Fibroblast of the conjunctiva (primary cell): ENCODE measurements at places on chromosomes 3 and 15.

DNA sequence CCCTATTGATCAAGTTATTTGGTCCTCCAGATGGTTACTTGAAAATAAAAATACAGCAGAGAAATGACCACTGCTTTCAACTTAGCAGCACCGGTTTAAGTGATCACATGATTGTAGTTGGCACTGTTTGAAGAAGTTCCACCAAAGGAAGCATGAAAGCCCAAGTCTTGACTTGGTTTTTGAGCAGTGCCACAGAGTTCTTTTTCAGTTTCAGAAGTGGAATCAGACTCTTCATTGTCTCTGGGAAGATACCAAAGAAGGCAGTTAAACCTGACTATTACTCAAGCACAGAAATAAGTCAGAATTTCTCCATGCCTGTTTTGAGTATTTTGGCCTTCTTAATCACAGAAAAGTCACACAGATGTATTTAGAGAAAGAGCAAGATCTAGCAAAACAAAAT, 66.7 kb downstream of the BBX start:
- DNase-seq = no peak

DNA sequence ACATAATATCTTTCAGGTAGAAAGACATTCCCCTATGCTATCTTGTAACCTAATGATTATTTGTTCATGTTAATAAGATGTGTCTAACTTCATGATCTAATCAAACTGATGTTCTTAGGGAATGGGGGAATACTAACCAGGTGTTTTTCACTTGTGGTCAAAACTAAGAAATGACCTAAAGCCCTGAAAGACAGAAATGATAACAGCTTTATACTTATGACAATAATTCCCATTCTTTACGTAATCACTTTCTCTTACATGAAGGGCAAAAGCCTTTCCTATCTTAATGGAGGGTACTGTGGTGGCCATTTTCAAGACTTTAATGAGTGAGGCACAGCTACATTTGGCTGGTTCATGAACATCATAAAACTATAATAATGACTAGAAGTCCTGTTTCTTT, 33.9 kb upstream of the MEIS2 start:
- no peak for DNase-seq

- DNase-seq = no peak
Observed at GRCh38 chr3:67201026-67201425, 202.9 kb downstream of the KBTBD8 start.

DNA sequence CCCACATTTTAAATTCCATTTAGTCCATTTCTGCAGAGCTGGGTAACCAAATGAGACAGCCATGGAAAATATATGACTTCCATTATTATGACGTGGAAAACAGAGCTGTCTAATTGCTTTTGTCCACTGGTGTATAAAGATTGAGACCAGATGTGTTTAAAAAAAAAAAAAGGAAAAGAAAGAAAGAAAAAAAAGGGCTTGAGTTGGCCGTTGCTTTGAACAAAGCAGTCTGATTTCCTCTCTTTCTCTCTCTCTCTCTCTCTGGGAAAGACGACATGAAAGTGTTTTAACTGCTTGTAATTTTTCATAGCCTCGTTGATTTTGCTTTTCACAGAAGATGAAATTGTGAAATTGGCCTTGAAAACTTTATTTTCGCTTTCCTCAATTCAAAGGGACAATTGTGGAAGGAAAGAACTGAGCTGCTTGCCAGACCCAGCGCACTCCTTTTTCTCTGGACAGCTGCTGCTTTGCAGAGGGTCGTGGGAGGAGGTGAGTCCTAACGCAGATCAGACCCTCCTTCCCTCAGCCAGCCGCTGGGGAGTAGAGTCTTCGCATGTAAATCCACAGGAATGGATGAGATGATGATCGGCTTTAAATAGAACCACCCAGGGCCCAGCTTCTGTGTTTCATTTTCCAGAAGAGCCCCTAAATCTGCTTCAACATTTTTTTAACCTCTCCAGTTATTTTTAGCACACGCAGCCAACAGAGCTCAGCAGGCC, 42.8 kb upstream of the UBE2E1 start:
- no peak for DNase-seq

DNA sequence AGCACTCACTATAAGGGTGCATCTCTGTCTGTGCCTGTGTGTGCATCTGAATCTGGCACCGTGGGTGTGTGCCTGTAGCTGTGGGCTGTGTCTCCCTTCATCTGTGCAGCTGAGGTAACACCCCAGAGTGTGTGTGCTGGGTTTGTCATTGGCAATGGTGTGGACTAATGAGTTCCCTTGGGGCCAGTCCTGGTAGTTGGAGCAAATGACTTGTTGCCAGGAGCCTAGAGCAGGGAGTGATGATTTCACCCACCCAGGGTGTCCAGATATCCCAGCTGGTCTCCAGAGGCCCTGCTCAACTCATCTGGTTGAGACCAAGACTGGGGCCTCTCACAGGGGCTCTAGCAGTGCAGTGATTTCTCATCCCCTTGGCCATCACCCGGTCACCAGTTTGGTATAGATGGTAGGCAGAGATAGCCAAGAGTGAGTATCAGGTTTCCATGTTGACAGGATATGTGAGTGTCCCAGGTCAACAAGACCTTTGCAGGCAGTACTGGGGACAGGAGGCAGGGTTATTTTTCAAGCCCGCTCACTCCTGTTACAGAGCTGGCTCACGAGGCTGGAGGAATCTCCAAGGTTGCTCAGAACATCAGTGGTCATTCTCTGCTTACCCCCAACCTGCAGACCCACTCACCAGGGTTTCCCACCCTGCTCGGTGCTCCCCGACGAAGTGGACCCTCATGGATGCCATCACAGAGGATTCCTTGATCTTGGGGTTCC, 4.1 kb upstream of the HDAC11 start:
- no peak for DNase-seq

GRCh38 chr15:48536681-48537091, 108.8 kb downstream of the FBN1 start:
- no peak for DNase-seq

DNA sequence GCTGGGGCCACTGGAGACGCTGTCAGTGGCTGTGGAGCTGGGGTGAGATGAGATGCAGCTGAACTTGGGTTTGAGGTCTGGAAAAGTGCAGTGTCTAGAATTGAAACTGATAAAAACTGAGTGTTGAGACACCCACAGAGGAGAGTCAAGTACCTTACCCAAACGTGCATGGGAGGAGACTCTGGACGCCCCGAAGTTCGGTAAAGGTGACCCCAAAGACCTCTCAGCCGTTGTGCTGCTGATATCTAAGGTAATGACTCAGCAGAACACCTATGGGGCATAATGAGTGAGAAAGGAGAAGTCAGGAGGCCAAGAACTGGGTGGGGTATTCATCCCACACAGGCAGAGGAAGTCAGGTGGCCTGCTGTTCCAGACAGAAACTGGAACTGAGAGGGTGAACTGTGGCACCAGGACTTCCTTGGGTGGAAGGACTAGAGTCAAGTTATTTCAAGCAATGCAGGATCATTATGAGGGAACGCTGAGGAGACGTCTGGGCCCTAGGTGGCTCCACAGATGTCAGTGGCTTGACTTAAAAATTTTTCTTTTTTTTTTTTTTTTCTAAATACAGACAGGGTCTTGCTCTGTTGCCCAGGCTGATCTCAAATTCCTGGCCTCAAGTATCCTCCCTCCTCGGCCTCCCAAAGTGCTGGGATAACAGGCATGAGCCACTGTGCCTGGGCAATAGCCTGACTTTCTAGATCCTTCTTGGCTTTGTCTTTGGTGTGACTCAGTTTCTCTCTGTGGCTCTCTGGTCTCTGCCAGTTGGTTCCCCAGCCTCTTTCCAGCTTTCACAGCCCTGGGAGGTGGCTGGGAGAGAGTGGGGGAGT, 67.6 kb upstream of the GCNT3 start:
- DNase-seq = no peak

GRCh38 chr15:65980824-65981456, 111.6 kb downstream of the RAB11A start:
- peak; percentile 65 for DNase-seq

DNA sequence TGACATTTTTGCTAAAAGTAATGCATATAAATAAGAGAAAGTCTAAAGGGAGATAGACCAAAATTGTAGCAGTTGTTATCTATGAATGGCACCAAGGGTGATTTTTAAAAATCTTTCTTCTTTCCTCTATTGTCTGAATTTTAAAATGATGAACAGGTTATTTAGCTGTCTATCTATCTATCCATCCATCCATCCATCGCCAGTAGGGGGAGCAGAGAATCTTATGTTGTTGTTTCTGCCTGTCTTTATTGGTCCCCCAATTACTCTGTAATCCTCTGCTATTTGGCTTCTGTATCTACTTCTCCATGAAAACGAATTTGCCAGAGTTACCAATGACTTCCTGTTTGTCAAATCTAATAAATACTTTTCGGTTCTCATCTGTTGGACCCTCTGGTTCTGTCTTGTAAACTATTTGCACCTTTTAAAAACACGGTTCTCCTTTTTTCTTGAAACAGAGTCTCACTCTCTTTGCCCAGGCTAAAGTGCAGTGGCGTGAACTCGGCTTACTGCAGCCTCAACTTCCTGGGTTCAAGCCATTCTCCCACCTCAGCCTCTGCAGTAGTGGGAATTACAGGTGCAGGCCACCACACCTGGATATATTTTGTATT, 86.0 kb downstream of the ECT2 start:
- peak; percentile 47 for DNase-seq

DNA sequence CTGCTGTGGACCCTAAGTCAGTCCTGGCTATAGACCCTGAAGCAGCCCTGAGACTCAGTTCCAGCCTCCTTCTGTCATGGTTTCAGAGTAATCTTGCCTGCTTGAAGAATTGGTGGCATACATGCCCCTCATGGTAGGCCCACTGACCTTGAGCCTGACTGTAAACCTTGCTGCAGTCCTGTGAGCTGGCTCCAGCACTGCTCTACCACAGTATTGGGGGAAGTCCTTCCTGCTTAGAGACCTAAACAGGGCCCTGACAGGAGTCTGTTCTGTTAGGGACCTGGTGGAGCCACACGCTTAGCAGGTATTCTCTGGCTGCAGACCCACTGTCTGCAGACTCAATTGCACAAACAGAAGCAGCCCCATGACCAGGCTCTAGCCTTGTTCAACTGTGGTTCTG, 47.1 kb downstream of the OXSM start:
- no peak for DNase-seq

DNA sequence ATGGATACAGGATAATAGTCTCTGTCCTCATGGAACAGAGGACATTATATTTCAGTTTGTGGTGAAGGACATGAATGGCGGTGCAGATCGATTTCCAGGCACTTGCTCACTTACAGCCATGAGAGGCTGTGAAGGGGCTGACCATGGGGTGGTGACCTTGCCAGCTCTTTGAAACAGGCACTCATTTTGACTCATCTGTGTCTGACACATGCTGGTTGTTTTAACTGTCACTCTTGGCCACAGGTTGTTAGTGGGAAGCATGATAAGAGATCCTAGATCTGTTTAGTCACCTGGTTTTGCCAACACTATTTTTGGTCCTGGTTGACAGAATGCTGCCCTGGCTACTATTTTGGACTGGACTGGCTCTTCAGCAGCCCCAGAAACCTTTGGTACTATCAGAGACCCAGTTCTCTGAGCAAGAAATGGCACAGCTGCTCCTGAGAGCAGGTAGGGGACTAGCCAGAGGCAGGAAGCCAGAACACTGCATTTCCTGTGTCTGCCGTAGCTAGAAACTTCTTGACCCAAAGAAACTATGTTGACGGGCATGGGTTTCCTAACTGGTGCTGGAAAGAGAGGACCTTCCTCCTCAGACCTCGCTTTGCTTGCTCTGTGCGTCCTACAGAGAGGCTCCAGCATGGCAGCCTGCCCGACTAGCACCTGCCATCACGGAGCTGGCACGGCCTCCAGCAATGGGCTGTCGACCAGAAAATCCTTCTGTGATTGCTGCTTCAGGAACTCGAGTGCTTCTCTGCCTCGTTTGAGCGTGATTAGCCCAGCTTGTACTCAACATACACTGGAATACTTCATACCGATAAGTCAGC, 6.3 kb downstream of the PXYLP1 start:
- no peak for DNase-seq

GRCh38 chr3:8516047-8516661, 14.5 kb downstream of the LMCD1 start:
- no peak for DNase-seq

DNA sequence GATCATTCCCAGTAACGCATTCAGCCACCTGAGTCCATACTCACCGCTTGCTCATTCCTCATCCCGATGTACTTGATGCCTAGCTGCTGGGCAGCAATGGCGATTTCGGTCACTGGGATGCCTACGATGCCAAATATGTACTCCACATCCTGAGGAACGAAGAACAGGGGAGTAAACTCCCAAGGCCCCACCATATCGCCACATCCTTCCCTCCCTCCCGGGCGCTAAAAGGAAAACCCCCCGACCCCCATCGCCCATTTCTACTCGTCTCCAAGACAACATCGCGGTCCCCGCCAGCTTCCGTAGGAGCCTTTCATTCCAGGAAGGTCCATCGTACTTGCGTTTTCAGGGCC, 347 bp downstream of the HACL1 start:
- DNase-seq = no peak

DNA sequence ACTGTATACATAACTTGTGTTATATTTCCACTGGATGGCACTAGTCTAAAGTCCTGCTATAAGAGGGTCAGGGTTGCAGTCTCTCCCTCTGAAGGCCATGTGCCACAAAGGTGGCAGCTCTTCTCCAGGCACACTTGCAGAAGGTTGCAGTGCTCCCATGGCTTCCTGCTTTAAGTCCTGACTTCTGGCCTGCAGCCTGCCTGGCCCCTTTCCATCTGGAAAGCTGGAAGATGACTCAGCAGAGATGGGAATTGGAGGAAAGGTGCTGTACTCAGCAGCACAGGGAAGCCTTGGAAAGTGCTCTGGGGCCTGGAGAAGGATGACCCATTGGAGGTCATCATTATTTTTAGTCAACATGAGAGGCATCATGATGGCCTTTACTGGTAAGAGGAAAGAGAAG, 40.9 kb upstream of the MRPL3 start:
- peak; percentile 80 for DNase-seq

GRCh38 chr3:40718209-40718608, 193.4 kb downstream of the ZNF621 start:
- DNase-seq = no peak
